Inflammatory macrophage treated with lipopolysaccharide for 4 hours (primary cell): ENCODE measurements at places on chromosomes 4 and X.

DNA sequence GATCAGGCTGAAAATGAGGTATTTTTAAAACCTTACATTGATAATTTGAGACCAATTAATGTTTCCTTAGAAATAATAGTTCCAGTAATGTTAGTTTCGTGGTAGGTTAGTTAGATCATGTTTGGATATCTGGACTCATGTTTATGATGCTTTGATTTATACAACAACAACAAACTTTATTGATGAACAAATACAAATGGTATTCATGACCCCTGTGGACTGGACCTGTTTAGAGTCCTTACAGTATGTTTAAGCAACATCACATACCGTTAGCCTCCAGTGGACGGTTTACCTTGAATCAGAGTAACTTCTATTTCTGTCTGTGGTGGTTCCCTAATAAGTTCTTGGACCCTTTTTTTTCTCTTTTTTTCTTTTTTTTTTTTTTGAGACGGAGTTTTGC is 18.0 kb downstream of the ZRSR2 start:
- DNase-seq: no peak

DNA sequence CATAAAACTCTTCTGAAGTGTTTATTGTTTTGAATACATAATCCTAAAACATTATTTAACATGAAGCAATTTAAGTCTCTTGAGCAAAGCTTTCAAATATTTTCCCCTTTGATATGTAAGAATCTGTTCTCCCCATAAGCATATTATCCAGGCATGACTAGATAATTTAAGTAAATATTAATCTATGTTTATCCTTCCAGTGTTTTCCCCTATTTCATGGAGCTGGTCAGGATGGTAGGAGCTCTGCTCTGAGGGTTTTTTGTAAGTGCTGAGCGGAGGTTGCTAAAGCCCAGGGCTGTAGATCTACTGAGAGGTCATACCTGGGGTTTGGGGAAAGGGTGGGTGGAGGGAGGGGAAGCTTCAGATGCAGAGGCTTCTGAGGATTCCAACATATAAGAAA is 258.9 kb upstream of the SFRP2 start:
- DNase-seq: no peak

GRCh38 chr4:151952137-151952536 is 191.3 kb upstream of the GATB start:
- DNase-seq: no peak

DNA sequence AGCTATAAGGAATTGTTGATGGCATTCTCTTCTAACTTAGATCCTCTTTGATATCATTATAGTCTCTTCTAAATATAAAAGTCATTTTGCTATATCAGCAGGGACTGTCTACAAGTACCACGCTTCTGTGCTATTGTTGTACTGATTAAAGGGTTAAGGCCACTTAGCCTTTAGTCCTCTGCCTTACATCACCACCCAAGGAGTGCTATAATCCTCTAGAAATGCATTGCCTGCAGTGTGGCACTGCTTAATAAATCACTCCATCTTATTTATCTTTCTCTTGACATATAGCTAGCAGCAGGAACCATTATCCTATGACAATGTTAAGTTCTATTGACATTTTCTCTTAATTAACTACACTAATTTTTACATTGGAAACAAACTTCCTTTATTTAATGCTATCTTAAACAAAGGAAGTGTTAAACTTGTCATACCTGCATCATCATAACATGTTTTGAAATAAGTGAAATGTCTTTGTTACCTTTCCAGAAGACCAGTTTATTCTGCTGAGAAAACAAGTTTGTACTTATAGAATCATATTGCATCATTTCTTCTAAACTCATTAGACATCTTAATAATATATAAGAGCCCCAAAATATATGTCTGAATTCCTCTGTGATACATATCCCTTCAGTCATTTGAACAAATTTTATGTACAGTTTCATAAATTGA is 360.9 kb upstream of the ATOH1 start:
- no peak for DNase-seq

- DNase-seq: no peak
These were observed 980 bp downstream of the AP1S2 start for GRCh38 chrX:15853586-15854079.

DNA sequence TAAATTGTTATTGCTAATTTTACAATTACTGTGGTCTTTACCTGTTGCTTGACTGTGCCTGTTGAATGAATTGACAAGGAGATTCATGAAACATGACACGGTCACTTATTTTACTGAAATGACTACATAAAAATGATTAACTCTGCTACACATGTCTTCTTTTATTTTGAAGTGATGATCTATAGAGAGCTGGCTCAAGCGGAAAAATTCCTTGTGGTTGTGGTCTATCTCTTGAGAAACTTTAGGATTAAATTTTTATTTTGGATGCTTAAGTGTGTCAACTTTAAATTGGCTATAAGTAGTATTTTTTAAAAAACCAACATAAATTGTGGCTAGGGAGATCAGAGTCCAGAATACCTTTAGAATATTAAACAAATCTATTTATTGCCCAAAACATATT is 131.8 kb upstream of the PITX2 start:
- no peak for DNase-seq

DNA sequence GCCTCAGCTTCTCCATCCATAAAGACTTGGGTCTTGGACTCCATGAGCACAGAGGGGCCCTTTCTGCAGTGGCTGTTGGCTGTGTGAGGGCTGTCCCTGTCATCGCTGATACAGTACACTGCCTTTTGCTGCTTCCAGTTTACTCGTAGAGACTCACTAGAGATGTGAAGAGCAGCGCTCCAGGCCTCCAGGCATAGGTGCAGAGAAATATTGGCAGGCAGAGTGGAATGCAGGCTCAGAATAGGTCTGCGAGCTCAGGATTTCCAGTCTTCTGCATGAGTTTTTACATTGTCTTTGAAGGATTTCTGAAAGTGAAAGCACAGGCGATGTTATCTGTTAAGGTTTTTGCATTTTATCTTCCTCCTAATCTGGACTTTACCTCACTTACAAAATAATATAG is 97.4 kb downstream of the AASDH start:
- DNase-seq: no peak

GRCh38 chr4:153242839-153243324 is 38.6 kb downstream of the TRIM2 start:
- DNase-seq: no peak
